Activated B cell treated with CpG ODN at 0.5 μM for 24 hours (primary cell): ENCODE measurements at places on chromosomes 7 and 10. TPM values are rescaled to one million over a fixed set of nuclear protein-coding genes. Genes with fewer than 3 reads are reported as not detected.

- DNase-seq: no peak
Measured at GRCh38 chr7:4159761-4160554, 522.1 kb upstream of the FOXK1 start.

DNA sequence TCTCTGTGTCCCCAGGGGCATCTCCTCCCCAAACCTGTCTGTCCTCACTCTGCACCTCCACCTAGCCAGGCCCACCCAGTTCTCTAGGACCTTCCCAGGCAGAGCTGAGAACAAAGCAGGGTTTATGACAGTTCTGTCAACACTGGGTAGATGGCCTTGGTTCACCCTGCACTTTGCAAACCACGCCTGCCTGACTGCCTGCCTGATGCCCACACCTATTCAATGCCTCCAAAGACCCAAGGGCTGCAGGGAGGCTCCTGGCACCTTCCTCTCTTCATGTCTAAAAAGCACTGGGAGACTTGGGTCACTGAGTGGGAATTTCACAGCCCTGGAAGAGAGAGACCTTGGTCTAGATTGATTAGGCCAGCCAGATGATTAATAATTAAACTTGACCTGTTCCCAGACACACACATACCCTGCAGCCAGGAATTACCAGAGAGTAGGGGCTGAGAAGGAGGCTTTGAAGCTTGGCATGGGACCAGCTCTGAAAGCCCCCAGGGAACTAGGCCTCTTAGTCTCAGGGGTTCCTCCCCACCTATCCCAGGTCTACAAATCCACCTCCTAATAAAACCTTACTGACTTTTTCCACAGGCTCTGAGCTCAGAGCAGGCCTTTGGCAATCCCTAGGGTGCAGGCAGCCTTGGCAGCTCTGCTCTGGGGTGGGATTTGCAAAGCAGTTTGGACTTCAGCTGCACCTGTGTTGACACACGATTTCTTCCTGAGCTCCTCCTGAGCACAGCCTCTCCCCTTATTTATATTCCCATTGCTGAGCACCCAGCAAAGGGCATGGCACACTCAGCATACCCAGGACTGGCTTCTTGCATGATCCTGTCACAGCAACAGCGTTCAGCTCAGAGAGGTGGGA, 25.7 kb upstream of the PDCD4 start:
- DNase-seq: no peak

GRCh38 chr10:74949034-74949832, 122.8 kb downstream of the KAT6B start:
- no peak for DNase-seq

GRCh38 chr7:17488829-17489228, 190.4 kb downstream of the AHR start:
- DNase-seq: no peak

GRCh38 chr7:144834641-144835144, 1.2 kb downstream of the TPK1 start:
- DNase-seq: no peak

Gene FGFBP3
- total RNA-seq: 1.8 and 2.0 TPM in 2 replicates

- DNase-seq: no peak
Measured at GRCh38 chr7:55440040-55440690, 75.0 kb downstream of the LANCL2 start.

GRCh38 chr7:81606078-81606863, 163.6 kb downstream of the HGF start:
- no peak for DNase-seq

DNA sequence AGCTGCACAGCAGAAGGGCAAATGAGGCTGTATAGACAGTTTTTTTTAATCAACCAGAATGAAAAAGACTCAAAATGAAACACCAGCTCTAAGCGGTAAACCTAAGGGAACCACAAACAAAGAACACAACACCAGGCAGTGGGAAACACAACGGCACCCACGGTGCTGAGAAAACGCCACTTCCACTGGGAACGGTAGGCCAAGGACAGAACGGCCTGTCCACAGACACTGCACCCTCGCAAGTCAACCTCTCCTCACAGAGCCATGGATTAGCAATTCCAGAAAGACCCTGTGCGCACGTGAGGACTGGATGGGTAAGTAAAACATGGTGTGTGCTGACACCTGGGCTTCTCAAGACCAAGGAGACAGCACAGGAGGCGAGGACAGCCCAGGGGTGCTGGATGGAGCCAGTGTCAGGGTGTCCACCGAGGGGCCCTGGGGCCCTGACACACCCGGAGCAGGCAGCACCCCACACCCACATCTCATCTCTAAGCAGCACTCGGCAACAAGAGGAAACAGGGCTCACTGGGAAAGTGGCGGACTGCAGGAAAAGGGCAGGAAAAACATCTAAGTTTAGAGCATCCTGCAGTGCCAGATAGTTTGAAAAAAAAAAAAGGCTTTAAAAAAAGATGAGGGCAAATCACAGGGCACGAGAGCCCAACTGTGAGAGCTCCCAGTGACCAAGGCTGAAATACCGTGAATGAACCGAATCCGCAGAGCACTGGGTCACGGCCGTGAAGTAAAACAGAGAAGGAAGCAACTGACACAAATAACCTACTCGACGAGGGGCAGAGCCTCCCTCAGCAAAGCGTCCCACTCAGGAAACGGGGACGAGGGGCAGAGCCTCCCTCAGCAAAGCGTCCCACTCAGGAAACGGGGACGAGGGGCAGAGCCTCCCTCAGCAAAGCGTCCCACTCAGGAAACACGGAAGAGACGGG, 120.2 kb downstream of the MAD1L1 start:
- no peak for DNase-seq

DNA sequence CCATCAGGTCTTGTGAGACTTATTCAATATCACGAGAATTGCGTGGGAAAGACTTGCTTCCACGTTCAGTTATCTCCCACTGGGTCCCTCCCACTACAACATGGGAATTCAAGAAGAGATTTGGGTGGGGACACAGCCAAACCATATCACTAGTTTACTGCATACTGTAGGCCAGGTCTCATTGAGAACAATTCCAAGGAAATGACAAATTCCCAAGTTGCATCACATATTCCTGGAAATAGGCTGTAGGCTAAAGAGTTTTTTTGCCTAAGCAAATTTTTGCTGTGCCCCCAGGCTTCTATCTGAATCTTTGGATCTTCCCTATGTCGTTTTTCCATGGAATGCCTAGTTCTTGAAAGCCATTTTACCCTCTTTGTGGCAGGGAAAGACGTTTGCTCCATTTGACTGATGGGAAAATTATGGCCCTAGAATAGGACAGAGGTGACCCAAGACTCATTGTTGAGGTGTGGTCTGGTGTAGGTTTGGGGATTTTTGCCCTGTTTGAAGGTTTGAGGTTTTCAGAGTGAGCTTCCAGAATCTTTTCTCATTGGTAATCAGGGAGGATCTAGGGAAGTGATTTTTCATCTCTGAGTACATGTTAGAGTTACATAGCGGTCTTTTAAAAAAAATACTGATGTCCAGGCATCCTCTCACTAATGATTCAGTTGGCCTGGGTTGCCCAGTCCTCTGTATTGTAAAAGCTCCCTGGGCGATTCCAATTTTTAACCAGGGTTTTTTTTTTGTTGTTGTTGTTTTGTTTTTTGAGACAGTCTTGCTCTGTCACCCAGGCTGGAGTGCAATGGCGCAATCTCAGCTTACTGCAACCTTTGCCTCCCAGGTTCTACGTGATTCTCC, 44.4 kb downstream of the TACR2 start:
- no peak for DNase-seq

DNA sequence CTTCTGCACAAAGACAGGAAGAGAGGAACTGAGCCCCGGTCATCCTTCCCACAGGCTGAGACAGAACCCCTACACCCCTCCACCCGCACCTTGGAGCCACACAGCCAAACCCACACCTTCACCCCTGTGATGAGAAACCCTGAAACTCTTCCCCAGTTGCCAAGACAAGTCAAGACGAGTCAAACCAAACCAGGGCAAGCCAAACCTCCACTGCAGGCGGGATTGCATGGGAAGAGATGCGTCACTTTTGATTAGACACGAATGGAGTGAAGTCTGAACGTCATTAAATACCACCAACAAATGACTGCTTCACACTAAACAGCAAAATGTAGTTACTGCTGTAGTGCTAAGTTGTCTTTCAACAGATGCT, 73.8 kb downstream of the PRPF18 start:
- no peak for DNase-seq

Gene LBX1
- total RNA-seq: not detected in 2 replicates

DNA sequence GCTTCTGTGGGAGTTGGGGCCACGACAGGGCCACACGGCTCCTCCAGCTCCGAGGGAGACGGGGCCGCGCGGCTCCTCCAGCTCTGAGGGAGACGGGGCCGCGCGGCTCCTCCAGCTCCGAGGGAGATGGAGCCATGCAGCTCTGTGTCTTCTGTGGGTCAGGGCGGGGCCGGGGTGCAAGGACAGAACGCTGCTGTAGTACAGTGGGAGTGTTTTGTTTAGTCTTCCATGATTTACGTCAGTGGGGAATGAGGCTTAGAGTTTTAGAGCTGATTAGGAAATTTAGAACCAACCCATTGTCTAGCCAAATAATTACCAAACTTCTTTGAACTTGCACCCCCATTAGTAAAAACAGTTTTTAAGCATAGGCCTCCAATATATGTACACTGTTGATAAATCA, 32.9 kb upstream of the PRKAR1B start:
- no peak for DNase-seq

Gene EMX2
- total RNA-seq: not detected in 2 replicates

DNA sequence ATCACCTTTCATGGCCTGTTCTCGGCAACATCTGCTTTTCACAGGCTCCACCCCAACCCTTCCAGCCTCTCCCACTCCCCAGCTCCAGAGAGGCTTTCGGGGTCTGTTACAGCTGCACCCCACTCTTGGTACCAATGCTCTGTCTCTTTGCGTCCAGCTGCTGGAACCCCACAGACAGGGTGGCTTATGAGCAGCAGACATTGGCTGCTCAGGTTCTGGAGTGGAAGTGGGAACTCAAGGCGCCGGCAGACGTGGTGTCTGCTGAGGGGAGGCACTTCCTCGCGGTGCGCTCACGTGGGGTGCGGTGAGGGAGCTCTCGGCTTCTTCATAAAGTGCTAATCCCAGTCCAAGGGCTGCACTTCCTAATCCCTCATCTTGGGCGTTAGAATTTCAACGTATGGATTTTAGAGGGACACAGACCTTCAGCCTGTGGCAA, 185.7 kb downstream of the ELFN1 start:
- DNase-seq: no peak

GRCh38 chr7:32670110-32671025, 175.1 kb downstream of the AVL9 start:
- DNase-seq: no peak

- DNase-seq: no peak
Measured at GRCh38 chr7:142476077-142476476, 218.2 kb upstream of the PRSS58 start.
